ENCODE measurements at places on chromosomes 12 and 14.
A peak's percentile ranks its signal among the peaks of the same experiment; 100 is the strongest.

DNA sequence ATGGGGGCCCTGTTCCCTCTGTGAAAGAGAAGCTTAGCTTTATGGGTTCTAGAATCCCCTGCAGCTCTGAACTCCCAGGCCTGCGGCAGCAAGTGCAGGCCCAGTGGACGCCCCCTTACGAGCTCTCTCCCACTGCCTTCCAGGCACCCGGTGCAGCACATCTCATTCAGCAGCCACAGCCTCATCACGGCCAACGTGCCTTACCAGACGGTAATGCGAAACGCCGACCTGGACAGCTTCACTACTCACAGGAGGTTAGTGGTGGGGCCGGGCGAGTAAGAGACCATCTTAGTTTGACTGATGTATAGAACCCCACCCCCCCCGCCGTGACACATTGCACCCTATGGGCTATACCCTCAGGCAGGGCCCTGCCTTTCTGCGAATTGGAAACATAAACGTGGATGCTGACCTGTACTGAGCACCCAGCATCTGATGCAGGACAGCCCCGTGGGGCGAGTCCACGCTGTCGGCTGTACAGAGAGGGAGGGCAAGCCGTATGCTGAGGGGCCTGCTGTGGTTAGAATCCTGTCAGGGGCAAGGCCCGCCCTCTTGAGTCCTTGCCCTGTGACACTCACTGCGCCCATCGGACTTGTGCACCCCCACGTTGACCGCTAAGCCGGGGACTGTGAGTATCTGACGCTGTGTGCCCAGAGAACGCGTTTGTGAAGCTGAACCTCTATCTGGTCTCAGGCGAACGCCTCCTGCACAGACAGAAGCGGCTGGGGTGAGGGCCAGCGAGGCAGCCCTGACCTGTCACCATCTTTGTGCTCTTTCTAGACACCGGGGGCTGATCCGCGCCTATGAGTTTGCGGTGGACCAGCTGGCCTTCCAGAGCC, 71.7 kb downstream of the TESC start:
- DNase-seq = peak; percentile 27

DNA sequence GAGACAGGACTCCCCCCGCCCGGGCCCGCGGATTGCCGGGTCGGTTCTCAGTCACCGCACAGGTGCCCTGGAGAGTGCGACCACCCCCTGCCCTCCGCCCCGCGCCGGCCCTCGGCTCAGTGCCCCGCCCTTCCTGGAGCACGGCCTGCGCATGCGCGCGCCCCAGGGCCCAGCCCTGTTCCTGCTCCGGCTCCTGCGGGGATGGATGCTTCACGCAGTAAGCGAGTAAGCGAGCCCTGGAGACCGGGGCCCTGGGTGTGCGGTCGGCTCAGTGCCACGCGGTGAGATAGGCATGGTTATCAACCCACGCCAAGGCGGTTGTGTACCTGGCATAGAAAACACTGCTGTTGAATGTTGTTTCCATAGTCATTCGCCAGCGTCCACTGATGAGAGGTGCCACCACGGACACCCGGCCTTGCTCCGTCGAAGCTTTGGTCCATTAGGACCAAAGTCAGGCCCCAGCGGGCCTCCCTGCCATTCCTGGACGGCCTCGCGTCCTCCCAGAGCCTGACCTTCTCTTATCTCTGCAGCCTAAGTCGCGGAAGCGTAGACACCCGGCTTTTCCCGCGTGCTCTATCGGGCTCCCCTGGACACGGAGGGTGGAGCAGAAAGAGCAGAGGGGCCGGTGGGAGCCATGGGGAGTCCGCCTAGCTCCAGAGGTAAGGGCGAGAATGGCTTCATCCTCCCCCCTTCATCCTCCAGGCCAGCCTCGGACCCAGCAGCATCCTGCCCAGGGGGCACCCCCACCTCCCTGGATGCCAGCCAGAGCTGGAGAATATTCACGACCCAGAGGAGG, 90.6 kb downstream of the PAPOLA start:
- DNase-seq = no peak

DNA sequence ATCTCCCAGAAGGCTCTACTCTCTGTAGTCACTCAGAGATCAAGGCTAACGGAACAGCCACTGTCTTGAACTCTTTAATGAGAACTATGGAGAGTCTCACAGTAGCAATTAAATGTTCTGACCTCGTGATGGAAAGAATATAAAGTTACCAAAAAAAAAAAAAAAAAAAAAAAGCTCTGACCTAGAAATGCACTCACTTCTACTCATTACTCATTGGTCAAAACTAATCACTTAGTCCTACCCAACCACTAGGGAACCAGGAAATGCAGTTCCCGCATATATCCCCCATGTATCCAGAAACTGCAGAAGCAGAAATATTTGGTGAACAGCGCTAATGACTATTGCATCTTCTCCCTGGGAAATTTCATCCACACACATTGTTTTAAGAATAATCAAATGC, 29.5 kb upstream of the C12orf76 start:
- DNase-seq = no peak

DNA sequence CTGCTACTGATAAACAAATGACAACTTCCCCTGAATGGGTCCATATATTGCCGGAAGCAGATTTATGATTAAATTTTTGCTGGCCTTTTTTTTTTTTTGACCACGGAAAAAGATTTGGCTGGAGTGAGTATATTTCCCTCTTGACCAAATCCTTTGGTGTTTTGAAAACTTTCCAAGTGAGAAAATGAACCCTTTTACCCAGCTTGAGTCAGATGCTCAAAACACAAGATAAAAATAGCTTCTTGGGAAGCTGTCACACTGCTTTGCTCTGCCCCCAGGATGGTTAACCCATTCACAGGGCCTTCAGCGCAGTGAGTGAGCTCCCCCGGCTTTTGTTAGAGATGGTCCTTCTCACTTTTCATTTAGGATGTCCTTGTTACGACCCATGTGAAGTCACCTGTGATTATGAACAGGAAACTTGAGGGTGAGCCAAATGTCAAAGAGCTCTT, 224.3 kb downstream of the PELI2 start:
- no peak for DNase-seq

DNA sequence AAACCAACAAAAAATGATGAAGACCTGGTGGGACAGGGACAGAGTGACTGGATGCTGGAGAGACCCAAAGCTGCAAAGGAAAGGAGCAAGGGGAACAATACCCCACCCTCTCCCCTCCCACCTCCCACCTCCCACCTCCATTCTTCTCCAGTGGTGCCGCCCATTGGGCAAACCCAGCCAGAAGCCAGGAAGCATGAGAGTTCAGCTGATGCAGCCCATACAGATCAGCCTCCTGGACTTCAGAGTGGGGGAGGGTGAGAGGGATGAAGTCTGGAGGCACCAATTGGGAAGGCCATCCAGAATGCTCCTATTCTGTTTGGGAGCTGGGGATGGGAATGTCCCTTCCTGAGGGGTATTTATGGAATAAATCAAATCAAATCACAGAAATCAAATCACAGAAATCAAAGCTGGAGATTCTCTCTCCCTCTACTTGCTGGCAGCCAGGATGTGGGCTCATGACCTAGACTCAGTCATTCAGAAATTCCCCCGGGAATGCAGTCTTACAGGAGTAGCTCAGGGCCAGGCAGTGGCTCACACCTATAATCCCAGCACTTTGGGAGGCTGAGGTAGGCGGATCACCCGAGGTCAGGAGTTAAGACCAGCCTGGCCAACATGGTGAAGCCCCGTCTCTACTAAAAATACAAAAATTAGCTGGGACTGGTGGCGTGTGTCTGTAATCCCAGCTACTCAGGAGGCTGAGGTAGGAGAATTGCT, 31.1 kb downstream of the IRF2BPL start:
- DNase-seq = no peak

- no peak for DNase-seq
These were observed 19.4 kb downstream of the FUT8 start for GRCh38 chr14:65431951-65432350.

GRCh38 chr12:101414533-101415119, 7.1 kb upstream of the ARL1 start:
- peak; percentile 66 for DNase-seq

- DNase-seq = no peak
These were observed 32.1 kb downstream of the SNRNP35 start for GRCh38 chr12:123490089-123490488.

- DNase-seq = no peak
These were observed 24.7 kb downstream of the OR4N2 start for GRCh38 chr14:19828314-19828713.

DNA sequence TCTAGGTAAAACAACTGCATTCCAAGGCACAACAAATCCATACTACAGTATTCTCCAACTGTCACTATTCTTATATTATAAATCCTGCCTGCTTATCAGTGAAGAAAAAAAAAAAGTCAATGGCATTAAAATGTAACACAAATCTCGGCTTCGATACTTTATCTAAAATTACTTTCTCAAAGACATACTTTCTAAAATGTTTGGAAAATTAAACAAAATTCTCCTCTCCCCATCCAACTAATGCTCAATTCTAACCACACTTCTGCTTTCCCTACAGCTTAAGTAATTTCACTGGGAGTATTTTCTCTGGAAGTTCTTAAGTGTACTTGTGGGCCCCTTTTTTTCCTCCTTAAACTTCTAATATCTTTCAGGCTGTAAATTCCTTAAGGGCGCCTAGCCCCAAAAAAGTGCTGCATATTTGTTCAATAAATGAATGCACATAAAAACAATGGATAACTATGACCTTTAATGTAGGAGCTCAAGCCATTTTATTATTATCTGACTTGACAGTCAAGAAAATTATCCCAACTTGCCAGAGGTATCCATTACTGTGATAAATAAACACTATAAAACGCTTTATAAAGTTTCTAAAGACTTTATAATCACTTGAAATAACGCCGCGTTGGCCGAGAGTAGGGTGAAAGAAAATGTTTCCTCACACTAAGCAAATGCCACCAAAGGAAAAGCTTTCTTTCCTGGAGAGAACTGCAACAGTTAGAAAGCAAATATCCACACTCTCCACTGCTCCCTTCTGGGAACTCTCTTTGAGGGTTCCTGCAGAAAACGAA, 977 bp downstream of the HEATR5A start:
- DNase-seq = no peak

DNA sequence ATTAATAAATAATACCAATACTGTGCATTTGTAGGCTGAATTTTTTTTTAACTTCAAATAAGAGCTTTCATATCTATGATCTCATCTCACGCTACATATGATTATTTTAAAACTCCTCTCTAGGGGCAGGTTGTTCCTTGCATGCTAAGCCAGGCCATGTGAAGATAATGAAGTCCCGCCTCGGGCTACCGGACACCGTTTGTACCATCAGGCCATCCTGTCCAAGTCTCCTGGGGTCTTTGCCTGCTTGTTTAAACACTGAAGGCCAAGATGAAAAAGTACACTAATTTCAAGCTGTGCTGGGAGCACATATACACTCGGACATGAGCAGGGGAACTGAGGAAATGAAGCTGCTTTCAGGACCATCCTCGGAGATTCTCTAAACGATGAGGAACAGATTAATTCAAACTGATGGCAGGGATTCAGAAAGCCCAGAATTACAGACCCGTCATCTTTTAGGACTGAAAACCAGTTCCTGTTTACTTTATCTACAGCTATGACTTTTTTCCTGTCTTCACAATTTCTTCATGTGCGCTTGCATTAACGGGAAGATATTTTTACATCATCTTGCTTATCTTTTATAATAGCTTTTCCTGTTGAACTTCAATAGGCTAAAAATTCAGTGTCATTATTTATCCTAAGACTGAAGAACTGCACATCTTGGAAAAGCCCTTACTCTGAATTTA, 6.3 kb upstream of the ABHD12B start:
- no peak for DNase-seq

DNA sequence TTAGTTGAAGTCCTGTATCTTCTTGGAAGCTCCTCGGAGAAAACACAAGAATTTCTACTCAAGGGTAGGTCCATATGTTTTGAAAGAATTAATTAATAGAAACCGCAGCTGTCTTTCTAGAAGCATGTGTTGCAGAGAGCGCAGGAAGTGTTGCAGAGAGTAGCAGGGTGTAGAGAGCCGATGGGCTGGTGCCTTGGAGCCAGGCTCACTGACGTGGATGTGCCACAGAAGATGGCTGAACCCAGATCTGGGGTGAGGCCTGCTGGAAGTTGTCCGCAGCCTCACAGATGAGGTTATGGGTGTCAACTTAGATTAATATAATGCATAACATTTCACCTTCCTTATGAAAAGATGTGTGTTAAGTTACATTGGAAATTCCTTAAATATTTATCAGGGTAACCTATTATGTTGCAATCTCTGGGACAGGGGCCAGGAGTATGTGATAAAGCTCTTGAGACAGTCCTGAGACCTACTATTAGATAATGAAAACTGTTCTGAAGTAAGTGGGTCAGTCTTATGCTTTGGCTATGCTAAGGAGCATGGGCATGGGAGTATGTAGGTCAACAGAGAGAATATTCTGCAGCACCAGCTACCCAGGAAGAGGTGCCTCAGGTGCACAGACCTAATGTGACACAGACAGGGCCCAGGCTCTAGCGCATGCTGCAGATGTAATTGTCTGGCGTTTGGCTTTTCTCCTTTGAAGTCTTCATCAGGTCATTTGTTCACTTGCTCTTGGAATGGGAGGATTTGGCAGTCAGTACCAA, 973.3 kb downstream of the BCL11B start:
- DNase-seq = no peak

DNA sequence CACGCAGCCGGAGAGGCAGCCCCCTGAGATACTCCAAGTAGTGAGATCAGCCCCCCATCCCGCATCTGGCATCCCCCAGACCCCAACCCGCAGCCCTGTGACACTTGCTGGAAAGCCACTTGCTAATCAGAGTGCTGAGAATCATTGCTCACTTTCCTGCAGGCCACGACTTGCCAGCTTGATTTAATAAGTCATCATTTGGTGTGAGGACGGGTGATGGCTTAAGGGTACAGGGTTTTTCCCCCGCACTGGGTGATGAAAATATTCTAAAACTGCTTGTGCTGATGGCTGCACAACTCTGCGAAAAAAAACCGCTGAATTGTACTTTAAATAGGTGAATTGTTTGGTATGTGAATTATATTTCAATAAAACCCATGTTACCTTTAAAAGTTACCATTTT, 171.2 kb downstream of the FOXN3 start:
- no peak for DNase-seq

DNA sequence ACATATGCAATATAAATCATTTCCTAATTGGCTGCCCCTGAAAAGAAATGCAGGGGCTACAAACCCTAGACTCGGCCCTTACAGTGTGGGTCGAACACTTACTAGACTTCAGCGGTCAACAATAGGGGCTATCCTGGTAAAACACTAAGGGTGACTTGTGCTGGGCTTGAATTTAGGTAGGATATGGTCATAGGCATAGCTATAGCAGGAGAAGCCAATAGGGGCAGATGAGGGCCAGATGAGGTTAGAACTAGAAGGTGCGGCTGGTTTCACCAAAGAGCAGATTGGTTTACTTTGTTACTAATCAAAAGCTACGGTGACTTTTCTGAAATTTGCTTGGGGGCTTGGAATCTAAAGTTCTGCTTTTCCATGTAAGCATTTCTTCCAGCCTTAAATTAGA, 282.3 kb upstream of the DIO2 start:
- no peak for DNase-seq

- DNase-seq = no peak
These were observed 23.7 kb upstream of the AEBP2 start for GRCh38 chr12:19415563-19415962.

GRCh38 chr12:65462484-65462883, 184.0 kb downstream of the MSRB3 start:
- DNase-seq = no peak

DNA sequence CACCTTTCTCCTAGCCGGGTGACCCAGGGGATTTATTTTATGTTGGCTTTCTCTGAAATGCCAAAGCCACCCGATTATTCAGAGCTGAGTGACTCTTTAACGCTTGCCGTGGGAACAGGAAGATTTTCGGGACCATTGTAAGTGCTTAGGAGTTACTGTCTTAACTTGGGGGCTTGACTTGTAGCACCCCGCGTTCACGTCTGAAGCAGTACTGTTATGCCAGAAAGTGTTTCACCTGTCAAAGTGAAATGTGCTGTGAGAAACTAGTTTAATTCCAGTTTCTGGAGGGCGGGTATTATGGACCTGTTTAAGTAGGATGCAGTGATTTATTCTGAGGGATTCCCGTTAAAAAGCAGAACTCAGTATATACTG, 218 bp downstream of the LYSET start:
- no peak for DNase-seq

Measured in adrenal gland (tissue), 19 donors.